ENCODE measurements at places on chromosomes 11 and 22.

GRCh38 chr11:16989554-16989953, 24.7 kb downstream of the PLEKHA7 start:
- DNase-seq: no peak

DNA sequence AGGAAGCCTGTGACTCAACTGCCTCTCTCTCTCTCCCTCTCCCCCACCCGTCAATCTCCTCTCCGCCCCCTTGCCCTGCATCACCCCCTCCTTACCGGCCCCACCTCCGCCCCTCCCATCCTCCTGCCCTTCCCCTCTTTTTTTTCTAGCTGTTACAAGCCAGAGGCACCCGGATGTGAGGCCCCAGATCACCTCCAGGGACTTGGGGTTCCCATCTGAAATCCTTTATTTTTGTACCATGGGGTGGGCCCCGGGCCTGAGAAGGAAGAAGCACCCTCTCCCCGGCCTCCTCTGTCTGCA, 10.8 kb downstream of the KCTD17 start:
- no peak for DNase-seq

DNA sequence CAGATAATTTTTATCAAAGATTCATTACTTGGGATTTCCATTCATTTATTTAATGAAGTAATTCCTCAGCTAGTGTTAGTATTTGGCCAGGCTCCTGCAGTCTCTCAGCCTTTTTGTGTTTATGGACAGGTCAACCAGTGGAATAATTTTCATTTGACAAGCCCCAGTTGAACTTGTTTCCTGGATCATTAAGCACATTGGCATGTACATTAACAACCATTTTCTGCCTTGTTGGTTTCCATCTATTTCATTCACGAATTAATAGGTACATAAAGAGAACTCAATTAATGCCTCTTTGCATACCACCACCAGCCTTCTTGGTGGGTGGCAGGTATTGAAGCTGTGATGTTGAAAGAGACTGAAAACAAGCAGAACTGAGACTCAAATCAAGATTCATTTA, 745.2 kb downstream of the KCNA4 start:
- no peak for DNase-seq

GRCh38 chr11:68338051-68338780, 25.8 kb downstream of the LRP5 start:
- DNase-seq: no peak

DNA sequence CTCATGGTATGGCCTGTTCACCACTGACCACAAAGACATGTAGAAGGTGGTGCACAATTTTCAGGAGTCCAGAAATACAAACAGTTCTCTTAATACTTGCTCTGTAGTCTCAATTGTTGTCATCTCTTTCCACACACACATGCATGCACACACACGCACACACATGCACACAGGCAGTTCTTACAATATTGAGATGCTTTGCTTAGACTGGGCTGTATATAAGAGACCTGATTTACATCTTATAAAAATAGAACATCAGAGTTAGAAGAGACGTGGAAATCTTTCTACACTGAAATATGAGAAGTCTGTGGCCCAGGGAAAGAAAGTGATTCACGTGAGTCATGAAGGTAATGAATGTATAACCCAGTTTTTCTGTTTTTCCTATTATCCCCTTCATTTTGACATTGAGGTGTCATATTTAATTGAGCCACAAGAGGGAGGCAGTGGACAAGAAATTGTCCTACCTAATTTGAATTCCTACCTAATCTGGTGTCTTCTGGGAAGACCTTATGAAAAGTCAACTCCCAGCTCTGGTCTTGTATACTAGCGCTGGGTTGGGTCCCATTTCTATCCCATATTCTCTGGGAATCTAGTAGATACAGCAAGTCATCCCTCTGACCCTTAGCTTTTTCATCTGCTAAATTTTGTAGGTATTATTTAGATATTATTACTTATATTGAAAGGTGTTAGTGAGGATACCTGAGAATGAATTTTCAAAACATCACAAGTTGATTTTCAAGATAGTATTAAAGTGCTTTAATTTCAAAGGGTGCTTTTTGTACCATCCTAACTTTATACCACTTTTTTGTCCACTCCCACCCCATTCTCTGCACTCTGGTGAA, 14.9 kb upstream of the MS4A4A start:
- DNase-seq: no peak

DNA sequence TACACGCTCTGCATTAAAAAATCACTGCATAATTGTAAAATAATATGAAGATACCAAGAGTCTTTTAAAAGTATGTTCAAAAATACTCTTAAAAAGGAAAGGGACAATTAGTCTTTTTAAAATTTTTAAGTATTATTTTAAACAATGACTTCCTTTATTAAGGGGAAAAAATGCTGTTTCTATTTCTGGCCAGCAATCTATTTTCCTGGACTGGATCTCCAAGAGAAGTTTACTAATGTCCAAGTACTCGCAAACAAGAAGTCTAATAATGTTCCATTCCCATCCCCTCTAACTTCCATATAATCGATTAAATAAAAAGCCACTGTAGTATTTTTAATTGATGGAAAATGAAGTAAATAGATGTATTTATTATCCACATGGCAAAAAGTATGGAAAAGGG, 123.7 kb downstream of the MPPED2 start:
- DNase-seq: no peak

- DNase-seq: no peak
These were observed 591.8 kb upstream of the KIRREL3 start for GRCh38 chr11:127592371-127592770.

Measured in amniotic stem cell (primary cell).